WERI-Rb-1 (cell line): ENCODE measurements at places on chromosomes 4 and X.

DNA sequence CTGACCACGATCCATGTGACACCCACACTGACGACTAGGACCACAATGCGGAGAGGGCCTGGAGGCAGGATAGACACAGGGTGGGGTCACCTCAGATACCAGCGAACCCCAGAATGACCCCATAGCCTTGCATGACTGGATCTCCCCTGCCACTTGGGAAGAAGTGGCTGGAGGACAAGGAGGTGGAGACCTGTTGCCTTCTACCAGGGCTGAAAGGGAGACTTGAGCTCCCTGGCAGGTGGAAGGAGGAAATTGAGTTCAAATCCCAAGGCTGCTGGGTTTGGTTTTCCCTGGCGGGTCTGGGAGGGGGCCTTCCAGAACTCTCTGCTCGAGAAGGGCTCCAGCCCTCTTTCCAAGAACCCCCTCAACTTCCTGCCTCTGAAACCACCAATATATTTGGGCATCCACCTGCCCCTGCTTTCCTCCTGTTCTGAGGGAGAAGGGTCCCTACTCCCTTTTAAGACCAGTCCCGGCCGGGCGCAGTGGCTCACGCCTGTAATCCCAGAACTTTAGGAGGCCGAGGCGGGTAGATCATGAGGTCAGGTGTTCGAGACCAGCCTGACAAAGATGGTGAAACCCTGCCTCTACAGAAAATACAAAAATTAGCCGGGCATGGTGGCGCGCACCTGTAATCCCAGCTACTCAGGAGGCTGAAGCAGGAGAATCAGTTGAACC is 3.0 kb downstream of the FAM3A start:
- no peak for DNase-seq

GRCh38 chrX:133248177-133248576 is 30.0 kb upstream of the TFDP3 start:
- no peak for DNase-seq

- DNase-seq, result no peak
These were observed 2.2 kb downstream of the IDUA start for GRCh38 chr4:988726-989721.

- DNase-seq, result no peak
These were observed 153.3 kb downstream of the BCOR start for GRCh38 chrX:39944416-39944815.

DNA sequence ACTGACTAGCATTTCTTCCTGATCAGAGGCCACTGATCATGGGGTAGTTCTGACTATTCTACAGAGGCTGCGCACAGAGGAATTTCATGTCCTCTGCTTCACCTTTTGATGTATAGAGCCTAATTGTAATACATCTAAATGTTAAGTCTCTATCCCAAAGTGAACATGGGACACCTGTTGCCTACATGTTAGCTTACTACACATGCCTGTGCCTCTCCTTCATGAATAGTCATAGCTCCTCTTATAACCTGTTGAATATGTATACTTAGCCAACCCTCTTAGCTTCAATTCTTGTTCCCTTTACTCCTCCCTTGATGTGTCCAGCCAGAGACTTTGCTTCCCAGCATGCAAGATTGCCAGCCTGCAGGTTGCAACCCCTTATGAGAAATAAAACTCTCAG is 9.6 kb upstream of the THOC2 start:
- DNase-seq, result no peak
